ENCODE measurements at places on chromosomes 3 and 15.
A peak's percentile ranks its signal among the peaks of the same experiment; 100 is the strongest.

- DNase-seq, result no peak
Observed at GRCh38 chr3:54356261-54357045, 234.1 kb downstream of the CACNA2D3 start.

GRCh38 chr3:127697551-127698240 is 24.9 kb downstream of the ABTB1 start:
- DNase-seq, result peak; percentile 68

DNA sequence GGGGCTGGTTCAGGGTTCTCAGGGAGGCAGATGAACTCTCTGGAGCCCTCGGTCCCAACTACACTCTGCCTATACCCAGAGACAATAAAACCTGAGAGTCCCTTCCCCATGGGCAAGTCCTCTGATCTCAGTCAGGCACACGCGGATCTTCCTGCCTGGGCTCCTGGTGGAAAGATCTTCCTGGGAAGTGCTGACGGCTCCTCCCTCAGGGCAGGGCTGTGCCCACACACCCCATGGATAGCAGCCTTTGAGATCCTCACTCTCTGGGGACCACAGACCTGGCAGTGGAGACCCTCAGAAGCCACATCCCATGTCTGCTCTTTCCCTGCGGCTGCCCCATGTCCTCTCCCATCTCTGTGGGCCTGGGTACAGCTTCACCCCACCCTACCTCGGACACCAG is 10.4 kb downstream of the SH2D7 start:
- DNase-seq, result no peak

GRCh38 chr3:72768481-72768880 is 79.8 kb downstream of the SHQ1 start:
- DNase-seq, result no peak

GRCh38 chr15:74855857-74856256 is 12.9 kb upstream of the ULK3 start:
- DNase-seq, result no peak

DNA sequence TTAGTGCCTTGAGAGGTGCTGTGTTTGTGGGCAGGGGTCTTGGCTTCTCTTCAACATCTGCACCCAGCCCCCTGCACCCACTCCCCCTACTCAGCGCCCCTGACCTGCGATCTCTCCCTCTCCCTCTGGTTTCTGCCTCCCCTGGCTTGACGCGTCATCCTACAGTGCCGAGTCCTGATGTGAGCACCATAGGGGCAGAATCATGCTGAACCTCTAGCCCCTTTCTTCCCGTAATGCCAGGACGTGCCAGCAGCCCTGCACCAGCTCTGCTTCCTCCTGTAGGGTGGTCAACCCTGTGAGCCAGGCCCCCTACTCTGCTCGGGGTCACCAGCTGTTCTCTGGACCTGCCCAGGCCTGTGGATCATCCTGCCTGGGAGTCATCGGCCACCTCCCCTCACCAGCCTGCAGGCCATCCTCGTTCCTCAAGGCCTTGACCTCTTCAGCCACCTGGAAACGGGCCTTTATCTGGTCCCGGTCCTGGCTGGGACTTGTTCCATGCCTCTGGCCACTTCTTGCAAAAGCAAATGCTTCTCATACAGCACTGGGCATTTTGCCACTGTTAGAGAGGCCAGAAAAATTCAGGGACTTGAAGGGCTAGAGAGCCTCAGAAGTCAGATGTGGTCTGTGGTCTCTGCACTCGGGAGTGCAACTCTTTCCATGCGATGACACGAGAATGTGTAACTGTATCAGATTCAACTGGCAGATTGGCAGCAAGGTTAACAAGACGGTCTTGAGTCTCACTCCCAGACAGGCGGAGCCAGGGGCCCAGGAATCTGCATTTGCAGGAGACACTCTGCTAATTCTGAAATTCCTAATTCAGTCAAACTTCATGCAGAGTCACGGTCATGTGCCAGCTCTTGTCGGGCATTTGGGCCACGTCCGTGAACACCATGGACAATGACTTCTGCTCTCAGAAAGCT is 16.7 kb upstream of the KLF15 start:
- no peak for DNase-seq

DNA sequence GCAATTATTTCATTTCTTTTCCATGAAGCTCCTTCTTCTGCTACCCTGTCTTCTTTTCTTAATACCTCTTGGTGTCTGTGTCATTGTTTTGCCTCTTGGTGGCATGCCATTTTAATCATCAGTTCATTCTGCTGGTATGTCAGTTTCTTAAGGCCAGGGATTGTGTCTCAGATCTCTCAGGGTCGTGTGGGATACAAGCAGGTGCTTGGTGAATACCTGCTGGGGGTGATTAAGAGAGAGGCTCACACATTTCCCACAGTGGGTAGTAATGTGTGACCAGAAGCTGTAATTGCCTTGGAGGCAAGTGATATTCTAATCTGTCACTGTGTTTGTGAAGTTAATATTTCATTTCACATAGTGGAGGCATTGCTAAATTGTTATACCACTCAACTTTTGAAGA is 361.4 kb upstream of the TRIM42 start:
- DNase-seq, result no peak

DNA sequence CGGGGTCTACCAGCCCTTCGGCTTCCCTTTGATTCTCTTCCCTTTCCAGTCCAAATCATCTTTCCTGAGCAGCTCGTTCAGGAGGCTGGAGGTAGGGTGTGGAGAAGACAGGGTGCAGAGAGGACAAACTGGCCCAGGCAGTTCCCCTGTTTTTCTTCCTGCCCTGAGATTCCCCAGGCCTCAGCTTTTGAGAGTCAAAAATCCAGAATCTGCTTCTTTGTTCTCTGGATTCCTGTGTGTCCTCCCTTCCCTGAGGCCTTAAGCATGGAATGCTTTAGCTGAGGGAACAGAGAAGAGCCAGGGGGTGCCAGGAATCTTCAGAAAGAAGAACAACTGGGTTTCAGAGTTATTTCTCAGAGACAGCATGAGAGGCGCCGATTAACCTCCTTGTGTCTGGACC is 26.7 kb upstream of the LRTM1 start:
- DNase-seq, result no peak

DNA sequence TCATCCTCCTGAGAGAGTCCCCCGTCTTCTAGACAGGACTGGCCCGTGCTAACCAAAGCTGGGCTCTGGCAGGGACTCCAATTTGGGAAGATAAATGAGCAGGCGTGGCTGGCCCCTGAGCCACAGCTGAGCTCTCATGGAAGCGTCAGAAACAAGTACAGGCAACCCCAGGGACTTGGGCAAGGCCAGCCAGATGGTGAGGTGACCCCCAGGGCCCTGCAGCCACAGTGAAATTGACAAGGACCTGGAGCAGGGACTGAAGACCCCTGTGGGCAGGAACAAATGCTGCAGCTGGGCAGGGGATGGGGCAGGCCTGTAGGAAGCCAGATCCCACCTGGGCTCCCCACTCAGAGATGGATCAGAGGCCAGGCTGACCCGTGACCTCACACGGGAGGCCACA is 32.8 kb upstream of the CGNL1 start:
- no peak for DNase-seq

- no peak for DNase-seq
Observed at GRCh38 chr15:57797110-57797509, 90.6 kb downstream of the POLR2M start.

- DNase-seq, result no peak
Observed at GRCh38 chr15:69602921-69603320, 150.3 kb downstream of the RPLP1 start.

DNA sequence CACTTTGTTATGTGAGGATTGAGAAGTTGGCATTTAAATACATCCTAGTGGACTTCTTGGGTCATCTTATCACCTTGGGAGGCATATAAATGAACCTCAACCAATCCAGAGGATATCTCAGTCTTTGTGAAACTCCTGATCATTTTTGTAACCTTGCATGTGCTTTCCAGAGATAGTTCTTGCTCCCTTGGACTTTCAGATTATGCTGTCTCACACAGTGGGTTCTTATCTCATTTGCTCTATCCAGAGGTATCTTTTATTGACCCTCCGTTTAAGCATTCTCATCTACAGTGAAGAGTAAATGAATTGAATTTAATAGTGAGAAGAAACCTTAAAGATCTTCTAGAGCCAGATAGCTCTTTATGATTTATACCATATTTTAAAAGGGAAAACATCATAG is 10.4 kb downstream of the ARMC8 start:
- no peak for DNase-seq

DNA sequence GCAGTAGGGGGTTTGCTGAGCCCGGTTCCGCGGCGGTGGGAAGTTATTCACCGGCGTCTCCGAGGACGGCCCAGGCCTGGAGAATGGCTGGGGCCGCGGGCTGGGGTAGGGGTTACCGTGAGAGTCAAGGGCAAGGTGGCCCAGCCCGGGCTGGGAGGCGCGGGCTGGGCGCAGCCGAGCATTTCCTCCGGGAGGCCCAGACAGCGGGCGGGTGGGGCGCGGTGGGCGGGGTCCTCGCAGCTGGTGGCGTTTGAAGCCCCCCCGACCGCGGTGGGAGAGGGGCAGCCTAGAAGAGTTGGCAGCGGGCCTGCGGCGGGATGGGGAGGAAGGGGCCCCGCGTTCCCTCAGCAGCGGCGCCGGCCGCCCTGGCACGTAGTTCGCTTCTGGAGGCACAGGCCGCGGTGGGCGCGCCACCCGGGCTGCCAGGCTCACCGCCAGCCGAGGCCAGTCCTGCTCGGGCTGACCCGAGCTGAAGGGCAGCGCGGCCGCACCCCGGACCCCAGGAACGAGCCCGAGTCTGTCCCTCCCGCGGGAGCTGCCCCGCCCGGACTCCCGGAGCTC is 960 bp upstream of the KLF13 start:
- no peak for DNase-seq

DNA sequence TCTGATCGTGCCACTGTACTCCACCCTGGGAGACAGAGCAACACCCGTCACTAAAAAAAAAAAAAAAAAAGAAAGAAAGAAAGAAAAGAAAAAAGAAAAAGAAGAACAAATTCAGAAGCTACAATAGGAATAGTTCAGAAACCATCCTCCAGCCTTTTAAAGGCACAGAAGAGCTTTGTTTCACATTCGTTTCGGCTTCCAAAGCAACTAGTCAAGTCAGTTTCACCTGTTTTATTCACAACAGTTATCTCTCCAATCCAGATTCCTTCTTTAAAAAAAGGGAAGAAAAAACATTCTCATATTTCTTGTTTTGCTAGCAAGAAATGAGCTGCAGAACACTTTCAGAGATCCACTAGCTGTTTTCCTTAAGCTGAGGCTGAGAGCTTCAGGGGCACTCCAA is 767.7 kb upstream of the CFAP20DC start:
- no peak for DNase-seq

GRCh38 chr15:40066589-40066988 is 27.6 kb upstream of the SRP14 start:
- DNase-seq, result no peak

DNA sequence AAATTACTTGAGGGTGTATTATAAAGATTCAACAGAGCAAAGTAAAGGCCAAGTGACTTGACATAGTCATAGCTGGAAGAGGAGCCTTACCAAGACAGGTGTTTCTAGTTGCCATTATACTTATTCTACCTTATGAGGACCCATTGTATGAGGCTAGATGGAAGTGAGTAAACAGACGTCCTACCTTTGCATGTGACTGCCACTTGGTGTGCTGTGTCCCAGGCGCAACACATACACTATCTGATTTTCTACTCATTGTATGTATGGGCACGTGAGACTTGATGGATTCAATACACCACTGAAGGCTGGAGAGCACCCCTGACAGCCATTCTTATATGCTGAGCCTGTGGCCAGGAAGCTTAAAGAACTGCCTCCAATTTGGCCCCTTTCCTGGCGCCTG is 40.5 kb downstream of the BOC start:
- no peak for DNase-seq

DNA sequence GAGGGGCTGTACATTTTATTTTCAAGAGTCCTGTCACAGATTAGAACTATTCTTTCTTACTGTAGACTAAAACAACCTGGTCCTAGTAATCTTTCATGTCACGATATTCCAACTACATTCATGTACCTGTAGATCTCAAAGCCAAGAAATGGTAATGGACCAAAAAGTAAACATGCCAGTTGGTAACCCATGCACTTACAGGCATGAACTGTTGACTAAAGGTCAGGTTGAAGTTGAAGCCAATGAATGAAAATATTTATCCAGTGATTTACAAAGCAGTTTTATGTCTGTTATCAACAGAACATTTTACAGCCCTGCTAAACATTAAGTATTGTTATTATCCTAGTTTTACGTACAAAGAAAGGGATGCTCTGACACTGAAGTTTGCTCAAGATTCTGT is 25.3 kb downstream of the LRRC57 start:
- DNase-seq, result no peak

GRCh38 chr15:67826717-67827561 is 1.6 kb downstream of the SKOR1 start:
- DNase-seq, result no peak

DNA sequence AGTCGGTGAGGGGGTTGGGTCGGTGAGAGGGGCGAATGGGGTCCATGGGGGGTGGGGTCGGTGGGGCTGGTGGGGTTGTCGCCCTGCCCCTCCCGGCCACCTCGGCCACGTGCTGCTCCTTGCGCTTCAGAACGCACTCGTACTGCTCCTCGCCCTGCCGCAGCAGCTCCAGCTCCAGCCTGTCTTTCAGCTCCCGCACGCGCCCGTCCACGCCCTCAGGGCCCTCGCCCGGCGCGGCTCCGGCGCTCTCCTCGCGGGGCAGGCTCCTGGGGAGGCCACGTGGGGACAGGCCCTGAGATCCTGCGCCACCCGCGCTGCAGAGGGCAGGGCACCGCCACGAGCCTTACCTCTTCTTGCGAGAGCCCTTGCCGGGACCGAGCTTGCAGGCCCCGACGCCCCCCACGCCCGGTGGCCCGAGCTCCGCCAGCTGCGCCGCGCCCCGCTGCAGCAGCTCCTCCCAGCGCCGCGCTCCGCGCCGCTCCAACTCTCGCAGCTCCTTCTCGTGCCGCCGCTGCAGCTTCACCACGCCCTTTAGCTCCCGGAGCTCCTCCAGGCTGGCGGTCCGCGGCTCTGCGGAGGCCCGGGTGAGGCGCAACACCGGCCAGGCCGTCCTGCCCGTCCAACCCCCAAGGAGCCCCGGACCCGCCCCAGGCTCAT is 8.2 kb upstream of the ANKRD63 start:
- DNase-seq, result no peak

DNA sequence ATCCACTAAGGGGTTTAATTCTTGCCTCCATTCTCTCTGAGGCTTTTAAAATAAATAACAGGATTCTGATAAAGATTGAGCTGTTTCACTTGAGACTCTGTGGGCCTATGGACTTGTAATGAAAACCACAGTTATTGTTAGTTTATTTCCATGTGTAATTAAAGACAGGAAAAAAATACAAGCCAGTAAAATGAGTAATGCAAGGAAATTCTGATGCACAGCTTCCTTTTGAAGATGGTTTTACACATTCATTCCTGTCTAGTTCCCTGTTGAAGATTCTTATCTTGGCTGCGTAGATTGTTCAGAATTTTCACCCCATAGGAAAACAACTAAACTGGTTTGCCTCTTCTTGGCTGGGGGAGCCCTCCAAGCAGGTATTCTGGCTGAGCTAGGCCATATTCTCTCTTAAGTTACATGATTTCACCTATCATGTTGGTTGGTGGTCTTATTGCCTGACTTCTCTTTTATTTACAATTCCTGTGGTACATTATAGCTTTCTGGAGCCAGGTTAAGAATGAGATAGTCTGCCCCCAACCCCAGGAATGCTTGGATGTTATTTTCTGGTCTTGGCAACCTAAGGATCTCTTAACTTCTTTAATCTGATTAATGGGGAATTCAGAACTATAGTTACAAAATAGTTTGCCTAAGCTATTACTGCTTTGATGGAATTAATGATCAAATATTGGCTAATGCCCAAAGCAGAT is 67.6 kb downstream of the MITF start:
- no peak for DNase-seq

GRCh38 chr15:35499723-35500122 is 46.2 kb downstream of the DPH6 start:
- no peak for DNase-seq

GRCh38 chr3:147816752-147817151 is 407.6 kb downstream of the ZIC1 start:
- DNase-seq, result no peak

GRCh38 chr3:186882881-186883685 is 40.6 kb downstream of the ADIPOQ start:
- DNase-seq, result no peak
